Thoracic aorta endothelial cell (primary cell): ENCODE measurements at places on chromosomes 7 and 10. TPM values are rescaled to one million over a fixed set of nuclear protein-coding genes. Genes with fewer than 3 reads are reported as not detected.

The CNNM1 gene
- total RNA-seq, result 0.14 TPM in 1 of 2 replicates, not detected in the other

The TMEM184A gene
- total RNA-seq, result not detected in 2 replicates

The ZNF485 gene
- 2.4 and 3.3 TPM in 2 replicates for total RNA-seq

The BTBD16 gene
- total RNA-seq, result not detected in 2 replicates

The CALHM3 gene
- total RNA-seq, result not detected in 2 replicates

The CPN1 gene
- total RNA-seq, result not detected in 2 replicates

The CHN2 gene
- total RNA-seq, result 0.53 TPM in 1 of 2 replicates, not detected in the other

The DDX56 gene
- total RNA-seq, result 60.5 and 60.6 TPM in 2 replicates

The NAT16 gene
- not detected in 2 replicates for total RNA-seq

The H2BK1 gene
- total RNA-seq, result not detected in 2 replicates

The SPDYE8 gene
- total RNA-seq, result not detected in 2 replicates

The RARRES2 gene
- total RNA-seq, result not detected in 2 replicates

The SEC23IP gene
- 42.5 and 64.8 TPM in 2 replicates for total RNA-seq

The GPR26 gene
- total RNA-seq, result not detected in 2 replicates

The PANK1 gene
- total RNA-seq, result 4.4 and 5.6 TPM in 2 replicates

The SMKR1 gene
- total RNA-seq, result 0.13 and 0.43 TPM in 2 replicates

The SPOCK2 gene
- 0.13 and 0.29 TPM in 2 replicates for total RNA-seq

The EBLN1 gene
- total RNA-seq, result not detected in 2 replicates

The AZGP1 gene
- not detected in 2 replicates for total RNA-seq

The DENND2A gene
- not detected in 2 replicates for total RNA-seq

The LRRC18 gene
- not detected in 2 replicates for total RNA-seq

The NYAP1 gene
- 2.7 and 4.1 TPM in 2 replicates for total RNA-seq

The FBH1 gene
- 104 and 110 TPM in 2 replicates for total RNA-seq

The SHTN1 gene
- 20.7 and 26.2 TPM in 2 replicates for total RNA-seq

The CAMK2B gene
- total RNA-seq, result 1.1 and 1.8 TPM in 2 replicates

The ZCWPW1 gene
- total RNA-seq, result 0.53 and 0.79 TPM in 2 replicates

The HSPA12A gene
- total RNA-seq, result 0.27 and 0.50 TPM in 2 replicates

The FRAT2 gene
- total RNA-seq, result 10.1 and 10.6 TPM in 2 replicates

The IFT22 gene
- total RNA-seq, result 21.2 and 21.5 TPM in 2 replicates

The TYSND1 gene
- total RNA-seq, result 5.2 and 7.8 TPM in 2 replicates

The LRIT1 gene
- total RNA-seq, result not detected in 2 replicates

The MMP21 gene
- total RNA-seq, result 0.13 TPM in 1 of 2 replicates, not detected in the other

The ZNF736 gene
- total RNA-seq, result 9.0 and 11.7 TPM in 2 replicates

The CYP3A4 gene
- not detected in 2 replicates for total RNA-seq

The SYCE1 gene
- 0.14 TPM in 1 of 2 replicates, not detected in the other for total RNA-seq

The TMEM140 gene
- 9.6 and 11.8 TPM in 2 replicates for total RNA-seq

The RTKN2 gene
- 0.80 and 7.5 TPM in 2 replicates for total RNA-seq

The DGKI gene
- 0.29 and 0.53 TPM in 2 replicates for total RNA-seq

The SRGN gene
- 1,513 and 1,576 TPM in 2 replicates for total RNA-seq

The AGBL3 gene
- 2.0 and 2.9 TPM in 2 replicates for total RNA-seq

The NKX2-3 gene
- 2.4 TPM in 1 of 2 replicates, not detected in the other for total RNA-seq

The CFAP43 gene
- 0.13 and 0.22 TPM in 2 replicates for total RNA-seq

The RADIL gene
- total RNA-seq, result 0.80 and 2.0 TPM in 2 replicates

The GBX1 gene
- not detected in 2 replicates for total RNA-seq

The MRC1 gene
- 0.57 and 16.2 TPM in 2 replicates for total RNA-seq

The GRM8 gene
- not detected in 2 replicates for total RNA-seq

The ACBD5 gene
- total RNA-seq, result 23.5 and 27.4 TPM in 2 replicates
